Activated CD4-positive, alpha-beta T cell treated with anti-CD3 and anti-CD28 coated beads for 24 hours (primary cell): ENCODE measurements at places on chromosomes 1 and 21.

DNA sequence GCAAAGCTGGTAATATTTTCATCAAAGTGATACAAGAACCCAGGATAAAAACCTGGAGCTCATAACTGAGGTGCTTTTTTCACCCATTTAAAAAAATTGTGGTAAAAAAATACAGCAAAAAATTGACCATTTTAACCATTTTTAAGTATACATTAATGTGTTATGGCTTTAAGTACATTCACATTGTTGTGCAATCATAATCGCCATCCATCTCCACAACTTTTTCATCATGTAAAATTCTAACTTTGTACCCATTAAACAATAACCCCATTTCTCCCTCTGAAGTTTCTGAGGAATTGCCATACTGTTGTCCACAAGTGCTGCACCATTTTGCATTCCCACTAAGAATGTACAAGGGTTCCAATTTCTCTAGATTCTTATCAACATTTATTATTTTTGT is 36.6 kb downstream of the ACP6 start:
- no peak for DNase-seq

- DNase-seq, result no peak
Measured at GRCh38 chr21:18041012-18041411, 203.6 kb upstream of the CHODL start.

DNA sequence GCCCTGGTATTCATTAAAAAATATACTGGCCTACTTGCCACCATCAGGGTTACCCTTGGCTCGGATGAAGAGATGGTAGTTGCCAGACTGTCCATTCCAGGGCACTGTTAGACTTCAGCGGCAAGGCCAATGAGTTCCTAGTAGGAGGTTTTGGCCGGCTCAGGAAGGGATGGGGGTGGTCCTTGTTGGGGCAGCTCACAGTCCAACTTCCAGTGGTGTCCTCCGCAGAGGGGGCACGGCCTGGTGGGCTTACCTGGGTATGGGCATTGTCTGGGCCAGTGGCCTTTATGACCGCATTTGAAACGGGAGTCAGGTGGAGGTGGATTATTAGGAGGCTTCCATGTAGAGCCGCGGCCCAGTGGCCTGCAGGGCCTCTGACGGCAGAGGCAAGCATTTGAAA is 139.1 kb upstream of the ETV3 start:
- DNase-seq, result no peak

GRCh38 chr1:6603238-6603914 is 707 bp upstream of the KLHL21 start:
- DNase-seq, result no peak

- DNase-seq, result no peak
Measured at GRCh38 chr1:61620536-61620935, 104.4 kb downstream of the TM2D1 start.

DNA sequence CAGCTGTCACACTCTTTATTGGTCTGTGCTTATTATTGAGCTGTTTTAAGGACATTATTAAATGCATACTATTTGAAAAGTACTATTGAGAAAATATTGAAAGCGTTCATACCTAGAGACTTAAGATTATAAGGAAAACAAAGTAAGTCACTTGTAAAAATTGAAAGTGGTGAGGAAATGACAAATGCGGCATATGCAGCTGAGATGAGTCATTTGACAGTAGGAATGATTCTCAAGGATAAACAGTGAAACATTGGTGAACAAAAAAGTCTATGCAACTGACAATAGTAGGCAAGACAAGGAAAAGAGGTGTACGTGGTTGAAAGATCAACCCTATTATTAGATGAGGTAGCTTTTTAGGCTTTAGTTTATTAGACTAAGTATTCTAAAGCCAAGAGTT is 82.6 kb upstream of the MAP10 start:
- no peak for DNase-seq

GRCh38 chr1:20411196-20411980 is 74.6 kb downstream of the CAMK2N1 start:
- no peak for DNase-seq

DNA sequence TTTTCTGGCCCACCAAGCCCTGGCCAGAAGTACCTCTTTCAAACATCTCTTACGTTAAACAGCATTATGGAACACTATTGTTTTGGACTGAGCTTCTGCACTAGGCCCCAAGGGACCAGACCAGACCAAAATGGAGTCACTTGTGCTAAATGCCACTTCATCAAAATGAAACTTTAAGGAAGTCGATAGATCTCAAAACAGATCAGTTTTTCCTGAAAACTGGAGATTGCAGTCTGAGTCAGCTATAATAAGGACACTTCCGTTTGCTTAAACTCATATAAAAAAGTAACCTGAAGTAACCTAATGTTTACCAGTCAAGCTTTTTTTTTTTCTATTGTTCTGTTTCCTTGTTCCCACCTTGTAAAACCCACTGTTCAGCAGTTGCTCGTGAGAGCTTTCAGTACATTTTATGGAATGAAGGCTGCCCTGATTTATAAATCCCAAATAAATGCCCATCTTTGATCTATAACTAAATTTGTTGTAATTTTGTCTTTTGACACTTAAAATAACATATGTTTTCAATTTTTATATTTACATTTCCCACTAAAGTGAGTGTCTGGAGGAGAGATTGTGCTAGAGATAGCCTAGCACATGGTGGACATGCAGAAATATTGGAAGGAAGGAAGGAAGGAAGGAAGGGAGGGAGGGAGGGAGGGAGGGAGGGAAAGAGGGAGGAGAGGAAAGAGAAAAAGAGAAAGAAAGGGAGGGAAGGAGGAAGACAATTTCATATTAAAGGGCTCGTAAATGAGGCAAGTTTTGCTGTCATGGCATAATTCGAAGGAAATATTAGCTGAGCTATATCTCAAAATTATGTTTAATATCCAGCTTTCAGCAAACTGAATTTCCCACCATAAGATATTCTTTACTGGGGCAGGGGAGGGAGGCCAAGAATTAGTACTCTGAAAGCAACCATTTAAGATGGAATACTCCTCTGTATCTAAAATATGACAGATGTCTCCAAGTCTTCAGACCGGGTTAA is 77.0 kb upstream of the CXADR start:
- no peak for DNase-seq
